ENCODE measurements at places on chromosomes 4 and X.

DNA sequence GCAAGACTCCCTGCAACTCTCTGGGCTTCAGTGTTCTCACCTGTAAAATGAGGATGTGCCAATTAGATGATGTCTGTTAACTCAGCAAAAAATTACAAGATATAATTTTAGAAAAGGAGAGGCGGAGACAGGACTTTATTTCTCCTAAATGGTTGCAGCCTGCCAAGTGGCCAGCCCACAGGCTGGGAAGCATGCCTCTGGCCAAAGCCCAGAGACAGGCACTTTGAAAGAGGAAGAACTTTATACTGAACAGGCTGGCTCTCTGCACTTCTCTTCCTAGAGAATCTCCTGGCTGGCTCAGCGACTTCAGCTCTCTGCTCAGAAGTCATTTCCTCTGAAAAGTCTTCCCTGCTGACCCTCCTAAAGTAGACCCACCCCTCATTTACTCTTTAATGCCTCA is 3.7 kb downstream of the PRDM5 start:
- no peak for DNase-seq

DNA sequence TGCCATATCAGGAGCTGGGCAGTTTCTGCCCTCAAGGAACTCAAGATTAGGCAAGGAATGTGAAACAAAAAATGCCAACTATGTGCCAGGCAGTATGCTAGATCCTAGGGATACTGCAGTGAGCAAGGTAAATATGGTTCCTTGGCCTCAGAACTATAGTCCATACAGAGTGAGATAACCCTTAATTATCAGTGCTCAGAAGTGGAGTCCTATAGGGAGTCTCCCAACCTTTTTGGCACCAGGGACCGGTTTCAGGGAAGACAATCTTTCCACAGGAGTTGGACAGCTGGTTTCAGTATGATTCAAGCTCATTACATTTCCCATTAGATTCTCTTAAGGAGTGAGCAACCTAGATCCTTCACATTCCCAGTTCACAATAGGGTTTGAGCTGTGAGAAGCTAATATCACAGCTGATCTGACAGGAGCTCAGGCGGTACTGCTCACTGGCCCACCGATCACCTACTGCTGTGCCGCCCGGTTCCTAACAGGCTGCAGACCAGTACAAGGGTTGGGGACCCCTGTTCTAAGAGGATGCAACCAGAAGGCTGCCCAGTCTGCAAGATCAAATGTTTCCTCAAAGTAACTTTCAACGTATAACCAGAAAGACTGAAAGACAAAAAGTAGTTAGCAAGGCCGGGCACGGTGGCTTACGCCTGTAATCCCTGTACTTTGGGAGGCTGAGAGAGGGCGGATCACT is 1.7 kb upstream of the SRP72 start:
- no peak for DNase-seq

GRCh38 chr4:126993351-126993750 is 639.4 kb upstream of the INTU start:
- DNase-seq = no peak

- peak; percentile 21 for DNase-seq
These were observed 105.9 kb downstream of the SH3RF1 start for GRCh38 chr4:169164669-169165415.

DNA sequence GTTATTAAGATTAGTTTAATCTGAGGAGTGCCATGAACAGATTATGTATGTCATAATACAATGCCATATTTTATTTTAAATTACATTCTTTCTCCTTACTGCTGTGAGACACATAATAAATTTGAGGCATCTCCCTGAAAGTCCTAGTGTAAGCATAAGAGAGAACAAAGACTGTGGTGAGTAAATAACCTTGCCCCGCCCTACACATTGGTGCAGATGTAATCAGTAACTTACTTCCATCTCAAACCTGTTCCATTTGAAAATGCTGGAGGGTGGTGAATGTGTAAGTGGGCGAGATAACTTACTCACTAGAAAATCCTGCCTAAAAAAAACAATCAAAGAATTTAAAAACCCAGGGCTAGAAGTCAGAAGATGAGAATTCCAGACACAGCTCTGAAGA is 338.1 kb upstream of the SLIT2 start:
- DNase-seq = no peak

- no peak for DNase-seq
These were observed 42.7 kb downstream of the KIF4A start for GRCh38 chrX:70332600-70332999.

DNA sequence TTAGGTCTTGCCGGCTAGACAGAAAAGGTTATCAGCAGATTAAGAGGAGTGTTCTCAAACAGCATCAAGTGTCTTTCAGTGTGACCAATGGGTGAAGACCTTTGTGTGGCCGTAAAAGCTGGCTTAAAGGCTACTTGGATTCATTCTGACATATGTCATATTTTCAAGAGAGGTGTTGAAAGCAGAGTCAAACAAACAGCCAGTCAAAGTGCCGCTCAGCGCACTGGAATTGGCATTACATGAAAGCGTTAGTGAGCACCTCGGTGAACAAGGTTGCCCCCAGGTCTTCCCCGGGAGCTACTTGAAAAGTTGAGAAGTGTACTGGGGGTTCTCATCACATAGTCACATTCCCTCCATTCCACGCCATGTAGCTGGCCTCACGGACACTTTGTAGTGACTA is 148.9 kb downstream of the SOX3 start:
- DNase-seq = no peak

GRCh38 chr4:114082348-114082747 is 102.9 kb upstream of the ARSJ start:
- no peak for DNase-seq

DNA sequence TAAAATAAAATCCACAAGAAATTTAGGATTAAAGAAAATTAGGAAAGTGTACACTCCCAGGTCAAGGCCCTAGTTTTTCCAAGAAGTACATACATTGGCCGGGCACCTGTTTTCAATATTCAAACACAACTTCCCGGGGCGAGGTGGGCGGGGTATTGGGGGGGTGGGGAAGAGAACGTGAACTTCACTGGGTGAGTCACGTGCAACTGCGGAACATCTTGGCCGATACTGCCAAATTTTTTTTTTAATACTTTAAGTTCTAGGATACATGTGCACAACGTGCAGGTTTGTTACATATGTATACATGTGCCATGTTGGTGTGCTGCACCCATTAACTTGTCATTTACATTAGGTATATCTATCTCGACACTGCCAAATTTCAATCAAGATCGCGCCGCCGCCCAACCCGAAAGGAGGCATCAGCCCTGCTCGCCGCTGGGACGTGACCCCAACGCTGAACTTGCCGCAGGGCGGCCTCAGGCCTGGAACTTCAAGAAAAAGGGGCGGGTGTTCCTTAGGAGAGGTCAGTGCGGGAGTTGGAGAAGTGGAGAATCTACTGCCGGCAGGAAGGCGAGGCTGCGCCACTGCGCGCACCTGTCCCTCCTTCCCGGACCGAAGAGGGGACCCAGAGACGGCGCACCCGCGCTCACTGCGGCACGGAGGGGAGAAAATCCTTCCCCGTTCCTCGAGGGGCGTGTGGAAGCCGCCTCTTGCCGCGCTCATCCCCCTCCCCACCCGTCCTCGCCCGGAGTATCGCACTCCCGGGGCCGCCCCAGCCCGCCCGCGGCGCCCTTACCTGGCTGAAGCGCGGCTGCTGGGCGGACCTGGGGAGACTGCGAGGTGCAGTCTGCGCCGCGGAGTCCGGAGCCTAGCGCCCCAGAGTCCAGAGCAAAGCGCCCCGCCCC is at the start of gene TEC:
Gene TEC (minus strand): TSS at position 883 of the 905 bp plus-strand sequence. CDS start 41,224 bp downstream, outside the sequence.
- peak; percentile 74 for DNase-seq

DNA sequence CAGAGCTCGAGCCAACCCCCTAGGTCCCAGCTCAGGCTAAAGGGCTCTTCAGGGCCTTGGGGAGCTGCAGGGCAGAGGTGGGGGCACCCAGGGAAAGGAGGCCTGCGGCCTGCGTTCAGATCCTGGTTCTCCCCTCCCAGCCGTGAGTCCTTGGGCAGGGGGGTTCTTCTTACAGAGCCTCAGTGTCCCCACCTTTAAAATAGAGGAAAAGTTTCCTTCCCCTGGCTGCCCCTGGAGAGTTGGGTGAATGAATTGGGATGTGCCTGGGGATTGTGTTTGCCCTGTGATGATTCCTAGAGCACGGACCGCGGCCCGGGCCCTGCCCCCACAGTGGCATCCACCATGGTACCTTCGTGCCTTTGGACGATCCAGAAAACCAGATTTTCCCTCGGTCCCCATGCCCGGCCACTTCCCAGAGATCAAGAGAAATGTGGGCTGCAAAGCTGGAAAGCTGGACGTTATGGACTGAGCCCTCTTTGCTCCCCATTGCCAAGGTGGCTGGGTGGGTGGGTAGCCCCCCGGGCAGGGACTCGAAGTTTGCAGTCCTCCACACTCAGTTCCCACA is 11.4 kb downstream of the HTRA3 start:
- DNase-seq = no peak

DNA sequence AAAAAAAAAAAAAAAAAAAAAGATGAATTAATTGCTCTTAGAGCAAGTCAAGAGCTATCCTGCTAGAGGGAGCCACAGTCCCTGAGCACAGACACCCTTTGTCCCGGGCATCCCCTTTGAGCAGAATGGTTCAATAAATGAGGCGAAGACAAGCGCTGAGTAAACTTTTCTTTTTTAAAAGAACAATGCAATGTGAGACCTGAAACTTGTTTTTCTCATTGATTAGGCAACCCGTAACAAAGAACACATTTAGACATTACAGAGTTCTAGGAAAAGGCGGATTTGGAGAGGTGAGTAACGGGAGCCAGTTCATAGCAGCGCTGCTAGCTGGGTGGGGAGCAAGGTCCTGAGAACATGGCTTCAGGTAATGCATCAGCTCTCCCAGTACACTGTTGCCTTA is 46.1 kb downstream of the GRK4 start:
- peak; percentile 7 for DNase-seq

GRCh38 chr4:30945586-30945985 is 225.4 kb downstream of the PCDH7 start:
- no peak for DNase-seq

- DNase-seq = no peak
These were observed 21.3 kb downstream of the ABCG2 start for GRCh38 chr4:88137112-88137511.

GRCh38 chrX:134607523-134607922 is 50.7 kb downstream of the PLAC1 start:
- no peak for DNase-seq

GRCh38 chr4:70544279-70544868 is 26.0 kb downstream of the AMTN start:
- DNase-seq = peak; percentile 10

DNA sequence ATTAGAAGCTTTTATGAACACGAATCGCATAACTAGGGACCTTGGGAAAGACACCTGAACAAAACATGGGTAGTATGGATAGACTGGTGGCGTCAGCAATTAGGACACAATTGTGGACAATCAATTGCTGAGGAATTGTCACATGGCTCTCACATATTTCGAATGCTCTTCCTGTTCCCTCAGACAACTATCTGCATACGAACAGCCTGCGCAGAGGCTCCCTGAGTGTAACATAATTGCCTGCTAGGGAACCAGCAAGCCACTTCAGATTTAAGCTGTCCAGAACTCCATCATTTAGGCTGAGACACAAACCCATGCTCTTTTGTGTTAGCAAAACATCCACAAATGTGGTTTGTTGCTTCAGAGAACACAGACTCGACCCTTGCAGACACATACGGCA is 160.8 kb downstream of the MGST2 start:
- no peak for DNase-seq

DNA sequence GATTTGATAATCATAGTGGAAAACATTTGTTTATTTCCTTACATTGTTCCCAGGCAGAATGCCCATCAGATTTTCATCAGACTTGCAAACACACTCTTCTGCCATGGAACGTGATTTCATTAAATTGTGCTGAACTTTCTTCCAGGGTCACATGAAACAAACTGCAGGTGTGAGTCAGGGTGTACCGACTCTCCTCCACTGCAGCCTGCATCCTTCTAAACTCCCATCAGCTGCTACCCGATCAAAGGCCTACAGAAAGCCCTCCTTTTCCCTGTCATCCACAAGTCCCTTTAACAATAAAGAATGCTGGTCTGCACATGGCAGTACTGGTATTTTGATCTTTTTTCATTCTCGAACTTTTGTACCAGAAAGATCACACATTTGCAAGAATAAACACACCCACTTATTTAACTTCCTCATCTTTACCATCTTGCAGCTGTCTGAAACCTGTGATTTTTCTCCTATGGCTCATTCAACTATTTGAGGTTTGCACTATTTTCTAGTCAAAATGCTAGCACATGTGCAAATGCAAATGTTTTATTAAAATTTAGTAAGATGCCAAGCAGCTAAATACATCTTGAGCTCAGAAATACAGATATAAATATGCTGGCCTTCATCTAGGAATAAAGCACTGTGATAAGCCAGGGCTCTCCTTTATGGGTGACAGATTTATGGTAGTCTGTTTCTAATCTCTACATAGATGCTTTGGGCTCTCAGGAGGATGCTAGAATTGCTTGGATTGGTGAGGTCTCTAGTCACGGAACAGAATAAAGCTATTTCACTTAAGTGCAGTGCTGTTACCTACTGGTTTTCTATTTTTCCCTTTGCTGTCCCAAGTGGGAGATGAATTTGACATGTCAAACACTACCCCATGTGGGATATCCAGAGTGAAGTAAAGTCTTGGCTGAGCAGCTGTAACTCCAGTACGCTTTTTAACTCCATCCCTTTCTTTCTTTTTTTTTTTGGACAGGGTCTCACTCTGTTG is 25.8 kb upstream of the ARHGAP24 start:
- DNase-seq = no peak

- DNase-seq = no peak
These were observed 823 bp upstream of the MAN2B2 start for GRCh38 chr4:6573986-6574746.

DNA sequence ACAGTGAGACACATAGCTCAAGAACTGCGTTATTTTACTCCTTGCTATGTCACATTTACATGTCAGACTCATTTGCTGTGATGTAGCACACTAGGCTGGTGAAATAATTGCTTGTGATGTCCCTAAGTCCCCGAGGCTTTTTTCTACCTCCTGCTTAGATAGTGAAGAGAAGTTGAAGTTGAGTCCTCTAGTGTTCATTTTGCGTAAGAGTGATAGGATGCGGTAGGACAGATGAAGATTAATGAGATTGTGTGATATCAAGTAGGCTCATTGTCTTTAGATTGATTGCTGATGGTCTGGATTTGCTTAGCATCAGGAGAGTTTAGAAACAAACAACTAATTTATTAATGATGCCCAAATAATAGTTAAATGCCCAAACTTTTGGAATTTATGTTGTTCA is 173.6 kb upstream of the NUDT6 start:
- DNase-seq = peak; percentile 33

- no peak for DNase-seq
These were observed 4.2 kb upstream of the LEF1 start for GRCh38 chr4:108172753-108173598.

DNA sequence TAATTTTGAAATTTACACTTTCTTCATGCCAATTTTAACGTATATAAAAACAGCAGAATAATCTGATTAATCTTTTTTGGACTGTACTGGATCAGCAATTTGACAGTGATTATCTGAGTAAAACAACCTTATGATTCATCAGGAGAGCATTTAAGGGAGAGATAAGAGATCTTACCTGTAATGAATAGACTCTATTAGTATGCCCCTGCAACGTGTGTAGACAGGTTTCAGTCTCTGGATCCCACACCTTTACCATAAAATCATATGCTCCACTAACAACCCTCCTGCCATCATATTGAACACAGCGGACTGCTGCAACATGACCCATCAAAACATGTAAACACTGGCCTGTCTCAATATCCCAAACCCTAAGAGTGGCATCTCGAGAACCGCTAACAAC is 210.1 kb downstream of the FBXW7 start:
- DNase-seq = no peak

- DNase-seq = peak; percentile 85
These were observed 90.8 kb downstream of the IRF2 start for GRCh38 chr4:184383497-184384055.
